ENCODE measurements at places on chromosomes 7 and 10.

DNA sequence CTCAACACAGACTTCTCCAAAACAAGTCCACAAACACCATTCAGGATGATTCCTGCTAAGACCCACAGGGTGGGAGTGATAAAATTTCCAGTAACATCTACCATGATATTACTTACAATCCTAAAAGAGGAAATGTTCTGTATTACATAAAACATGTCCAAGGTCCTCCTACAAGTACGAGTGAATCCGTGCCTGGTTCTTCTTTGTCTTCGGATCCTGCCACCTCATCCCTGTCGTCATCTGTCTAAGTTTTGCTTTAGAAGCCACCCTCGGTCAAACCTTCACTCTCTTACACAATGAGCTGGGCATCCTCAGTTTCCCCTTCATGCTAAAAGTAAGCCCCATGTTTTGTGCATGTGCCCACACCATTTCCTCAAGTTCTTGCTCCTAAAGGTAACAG, 279.0 kb downstream of the KCNMA1 start:
- DNase-seq = no peak

GRCh38 chr7:15042285-15043065, 139.9 kb upstream of the DGKB start:
- DNase-seq = no peak

- no peak for DNase-seq
These were observed 79.2 kb downstream of the GLRX3 start for GRCh38 chr10:130215151-130215930.

DNA sequence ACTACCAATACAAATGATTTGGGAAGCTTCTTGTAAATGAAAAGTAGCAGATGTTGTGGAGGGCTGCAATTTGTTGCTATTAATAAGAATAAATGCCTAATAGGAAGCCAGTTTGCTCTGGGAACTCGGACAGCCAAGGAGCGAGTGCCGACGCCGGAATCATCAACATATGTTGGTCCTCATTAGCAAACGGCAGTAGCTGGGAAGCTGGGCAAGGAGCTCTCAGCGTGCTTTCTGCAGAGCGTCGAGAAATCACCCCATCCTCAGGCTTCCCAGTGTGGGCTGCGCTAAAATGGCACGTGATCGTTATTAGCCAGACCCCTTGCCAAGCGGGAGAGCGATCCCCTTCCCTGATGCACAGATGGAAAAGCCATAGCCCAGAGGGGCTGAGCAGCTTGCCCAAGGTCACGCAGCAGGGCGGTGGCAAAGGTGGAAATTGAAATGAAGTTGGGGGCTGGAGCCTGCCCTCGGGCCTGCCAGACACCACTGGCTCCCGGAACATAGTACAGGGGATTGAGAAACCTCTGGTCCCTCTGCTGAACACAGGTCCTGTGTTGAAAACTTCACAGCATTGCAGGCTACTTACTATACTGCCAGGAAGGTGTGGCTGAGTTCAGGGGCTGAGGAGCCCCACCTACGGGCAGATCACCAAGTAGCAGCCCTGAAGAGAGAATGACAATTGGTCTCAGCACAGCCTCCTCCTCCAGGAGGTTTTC, 326.9 kb downstream of the PLXNA4 start:
- DNase-seq = peak; percentile 15

- DNase-seq = peak; percentile 12
These were observed 75.6 kb downstream of the POM121L12 start for GRCh38 chr7:53111031-53111430.

DNA sequence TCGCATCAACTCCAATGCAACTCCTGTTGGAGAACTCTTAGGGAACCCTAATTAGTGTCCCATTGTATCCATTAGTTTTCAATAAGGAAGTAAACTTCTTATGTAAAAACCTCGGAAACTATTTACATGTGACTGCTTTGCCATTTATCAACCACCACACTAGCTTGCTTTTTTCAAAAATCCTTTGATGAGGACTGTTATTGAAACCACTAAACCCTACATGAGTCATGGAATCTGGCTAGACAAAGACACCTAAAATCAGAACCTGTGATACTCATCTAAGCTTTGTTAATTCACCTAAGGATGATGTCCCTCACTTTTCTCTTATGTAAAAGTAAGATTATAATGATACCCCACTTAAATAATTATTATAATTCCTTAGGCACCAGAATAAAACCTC, 414.1 kb upstream of the ETV1 start:
- peak; percentile 6 for DNase-seq

DNA sequence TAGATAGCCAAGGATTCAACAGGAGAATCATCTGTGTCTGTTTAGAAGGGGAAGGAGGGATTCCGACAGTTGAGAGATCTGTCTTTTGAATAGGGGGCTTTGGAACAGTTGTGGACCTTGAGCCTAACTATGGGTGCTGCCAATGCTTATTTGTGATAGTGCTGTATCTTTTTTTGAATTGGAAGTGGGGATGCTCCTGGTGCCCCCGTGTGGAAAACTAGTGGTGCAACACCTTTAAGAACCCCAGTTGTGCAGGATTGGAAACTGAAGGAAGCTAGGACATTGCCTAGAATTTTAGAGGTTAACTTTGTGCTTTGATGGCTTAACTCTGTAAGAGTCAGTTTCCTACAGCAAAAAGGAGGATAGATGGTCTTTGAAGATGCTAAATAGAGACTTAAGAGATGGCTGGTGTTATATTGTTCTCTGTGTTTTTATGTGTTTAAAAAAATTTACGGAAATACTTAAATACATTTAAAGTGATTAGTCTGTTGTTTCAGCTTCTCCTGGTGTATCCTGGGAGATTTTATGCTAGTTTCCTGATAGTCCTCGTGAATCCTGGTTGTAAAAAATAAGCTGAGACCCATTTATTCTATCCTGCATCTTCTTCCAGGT, 69.3 kb downstream of the AP3M1 start:
- DNase-seq = peak; percentile 77

DNA sequence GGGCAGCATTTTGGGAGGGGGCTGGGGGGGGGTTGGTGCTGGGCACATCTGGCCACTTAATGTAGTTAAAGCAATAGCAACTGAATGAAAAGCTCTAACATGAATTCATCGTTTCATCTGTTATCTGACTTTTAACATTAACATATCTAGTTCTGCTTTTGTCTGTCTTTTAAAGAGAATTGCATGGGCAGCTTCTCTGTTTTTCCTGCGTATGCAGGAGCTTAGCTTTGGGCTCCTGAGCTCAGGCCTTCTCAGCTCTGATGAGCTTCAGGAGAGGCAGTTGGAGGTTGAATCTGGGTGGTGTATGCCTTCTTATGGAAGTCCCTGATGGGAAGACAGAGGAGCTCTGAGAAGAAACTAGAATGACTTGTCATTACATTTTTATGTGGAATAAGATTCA, 58.4 kb downstream of the DNAJB6 start:
- DNase-seq = no peak

GRCh38 chr10:122096705-122097104, 107.7 kb downstream of the TACC2 start:
- DNase-seq = no peak

DNA sequence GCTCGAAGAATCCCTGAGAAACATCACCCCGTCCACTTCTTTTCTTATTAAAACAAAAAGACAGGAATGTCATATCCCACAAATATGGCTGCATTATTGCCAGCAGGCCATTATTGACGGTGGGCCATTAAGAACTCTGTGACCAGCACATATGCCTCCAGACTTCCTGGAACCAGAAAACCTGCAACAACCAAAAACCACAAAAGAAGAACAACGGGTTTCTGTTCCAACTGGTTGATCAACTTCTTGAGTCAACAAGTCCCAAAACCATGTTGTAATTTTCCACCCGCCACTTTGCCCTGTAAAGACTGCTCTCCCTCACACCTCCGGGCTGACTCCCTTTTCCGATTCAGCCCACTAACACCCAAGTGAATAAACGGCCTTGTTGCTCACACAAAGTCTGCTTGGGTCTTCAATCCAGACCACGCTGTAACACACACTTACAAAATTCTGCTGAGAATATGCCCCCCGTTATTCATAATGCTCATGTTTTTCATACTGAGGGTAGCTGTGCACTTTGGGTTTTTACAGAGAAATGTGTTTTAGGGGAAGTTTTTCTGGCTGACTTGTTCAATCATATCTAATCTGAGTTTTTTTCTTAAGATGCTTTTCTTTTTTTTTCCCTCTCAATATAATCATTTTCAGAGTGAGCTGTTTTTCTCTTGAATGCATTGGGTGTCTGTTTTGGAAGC, 20.7 kb downstream of the ZNF107 start:
- DNase-seq = no peak

GRCh38 chr10:89051593-89051992, 61.0 kb downstream of the FAS start:
- no peak for DNase-seq

GRCh38 chr7:123998921-123999320, 33.9 kb downstream of the TMEM229A start:
- DNase-seq = no peak

DNA sequence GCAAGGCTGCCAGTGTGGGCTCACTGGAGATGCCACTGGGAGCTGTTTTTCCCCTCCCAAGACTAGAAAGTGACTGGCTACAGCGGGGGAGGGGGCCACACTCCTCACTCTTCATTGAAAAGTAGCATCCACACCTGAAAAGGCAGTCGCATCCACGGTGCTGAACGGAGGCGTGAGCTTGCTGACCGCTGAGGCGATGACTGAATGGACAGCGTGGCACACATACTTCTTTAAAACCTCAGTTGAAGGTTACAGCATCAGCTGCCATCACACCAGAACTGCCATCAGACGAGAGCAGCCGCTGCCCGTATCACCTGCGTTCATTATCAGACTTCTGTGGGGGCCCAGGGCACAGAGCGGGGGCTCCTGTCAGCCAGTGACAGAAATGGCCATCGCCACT, 327.2 kb downstream of the DNAJB6 start:
- no peak for DNase-seq

DNA sequence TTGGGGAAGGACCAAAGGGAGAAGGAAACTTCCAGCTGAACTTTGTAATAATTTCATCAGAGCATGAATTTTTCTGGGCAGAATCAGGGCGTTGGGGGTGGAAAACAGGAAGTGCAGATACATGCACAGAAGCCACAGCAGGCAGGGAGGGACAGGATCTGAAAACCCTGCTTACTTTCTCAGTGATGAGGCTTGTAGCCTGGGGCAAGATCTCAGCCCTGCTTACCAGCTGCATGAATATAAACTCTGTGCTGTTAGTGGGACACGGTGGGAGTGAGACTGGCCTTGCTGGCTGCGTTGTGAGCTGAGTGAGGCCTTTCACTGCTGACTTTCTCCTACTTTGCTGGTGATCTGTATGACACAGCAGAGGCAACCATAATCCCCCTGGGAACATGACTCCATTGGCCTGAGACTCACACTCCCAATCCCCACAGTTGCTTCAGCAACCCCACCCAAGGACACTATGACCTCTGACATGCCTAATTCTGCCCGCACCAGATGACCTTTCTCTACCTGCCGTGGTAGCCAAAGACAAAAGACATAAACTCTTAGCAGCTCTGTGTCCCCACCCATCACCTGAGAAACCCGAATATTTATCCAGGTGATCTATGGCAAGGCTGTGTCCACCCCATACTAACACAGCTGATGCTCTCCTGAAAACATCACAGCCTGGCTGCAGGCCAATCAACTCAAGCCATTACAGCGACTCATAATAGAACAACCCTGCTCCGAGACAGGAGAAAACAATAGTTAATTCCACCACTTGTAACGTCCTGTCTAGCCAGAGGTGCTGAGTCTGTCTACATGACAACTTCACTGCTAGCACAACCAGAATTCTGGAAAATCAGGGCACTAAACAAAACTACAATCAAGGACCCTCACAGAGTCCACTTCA, 190.7 kb upstream of the CHRM2 start:
- peak; percentile 6 for DNase-seq

DNA sequence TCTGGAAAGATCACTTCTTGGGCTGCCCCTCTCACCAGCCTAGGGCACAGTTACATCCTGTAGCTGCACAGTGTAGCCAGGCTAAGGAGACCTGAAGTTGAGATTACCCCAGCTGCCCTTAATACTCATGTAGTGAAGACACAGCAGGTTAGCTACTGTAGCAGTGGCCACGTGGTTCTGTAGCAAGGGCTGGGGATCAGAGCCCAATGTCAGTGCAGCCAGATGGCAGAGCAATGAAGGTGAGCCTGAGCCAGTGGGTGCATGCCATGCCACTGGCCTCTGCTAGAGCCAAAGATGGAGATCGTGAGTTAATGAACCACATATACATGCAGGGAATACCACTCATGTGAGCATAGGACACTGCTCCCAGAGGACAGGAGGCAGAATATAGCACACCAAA, 15.5 kb downstream of the AMPH start:
- DNase-seq = no peak

DNA sequence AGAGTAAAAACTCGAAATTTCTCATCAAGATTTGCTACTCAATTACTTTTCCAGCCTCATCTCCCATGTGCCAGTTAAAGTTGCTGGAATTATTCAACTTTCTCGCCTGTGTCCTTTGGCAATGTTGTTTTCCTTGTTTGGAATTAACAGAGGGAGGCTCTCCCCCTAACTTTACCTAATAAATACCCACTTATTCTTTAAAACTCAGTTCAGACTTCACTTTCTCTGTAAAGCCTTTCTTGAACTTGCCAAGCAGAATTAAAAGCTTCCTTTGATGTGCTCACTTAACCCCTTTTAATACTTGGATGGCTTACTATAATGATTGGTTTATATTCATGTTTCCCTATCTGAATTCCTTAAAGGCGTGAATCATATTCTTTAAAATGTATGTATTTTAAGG, 104.1 kb downstream of the MKLN1 start:
- no peak for DNase-seq

GRCh38 chr10:72736176-72736827, 44.4 kb downstream of the MCU start:
- peak; percentile 81 for DNase-seq

DNA sequence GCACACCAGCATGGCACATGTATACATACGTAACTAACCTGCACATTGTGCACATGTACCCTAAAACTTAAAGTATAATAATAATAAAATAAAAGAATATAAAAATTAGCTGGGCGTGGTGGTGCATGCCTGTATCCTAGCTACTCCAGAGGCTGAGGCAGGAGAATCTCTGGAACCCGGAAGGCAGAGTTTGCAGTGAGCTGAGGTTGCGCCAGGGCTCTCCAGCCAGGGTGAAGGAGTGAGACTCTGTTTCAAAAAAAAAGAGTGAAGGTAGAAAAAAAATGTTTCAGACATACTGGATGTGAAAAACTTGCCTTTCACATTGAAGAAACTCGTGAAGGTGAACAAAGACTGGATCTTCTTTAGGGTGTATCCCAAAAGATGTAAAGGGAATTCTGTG, 26.7 kb downstream of the TSPAN14 start:
- no peak for DNase-seq

GRCh38 chr7:37346761-37347160, 101.9 kb downstream of the ELMO1 start:
- no peak for DNase-seq

- DNase-seq = no peak
These were observed 51.8 kb downstream of the INPP5F start for GRCh38 chr10:119777686-119778085.

- DNase-seq = no peak
These were observed 142.9 kb downstream of the SKAP2 start for GRCh38 chr7:26721450-26721849.

- peak; percentile 75 for DNase-seq
These were observed 16.9 kb upstream of the STMP1 start for GRCh38 chr7:135645296-135645904.

- DNase-seq = no peak
These were observed 38.8 kb upstream of the INPP5A start for GRCh38 chr10:132498562-132499366.

- no peak for DNase-seq
These were observed 16.8 kb downstream of the DLD start for GRCh38 chr7:107907790-107908189.

- DNase-seq = peak; percentile 43
These were observed 170.9 kb upstream of the INHBA start for GRCh38 chr7:41873741-41874140.
